ENCODE measurements at places on chromosomes 5 and 9. TPM values are rescaled to one million over a fixed set of nuclear protein-coding genes. Genes with fewer than 3 reads are reported as not detected.

LTC4S gene
- 2.0 TPM for total RNA-seq

SLC4A9 gene
- 0.05 TPM for total RNA-seq

DHX29 gene
- total RNA-seq, result 17.0 TPM

LRRC70 gene
- total RNA-seq, result 0.74 TPM

DRD1 gene
- total RNA-seq, result not detected

HAVCR1 gene
- not detected for total RNA-seq

COL27A1 gene
- total RNA-seq, result 0.10 TPM

DNA sequence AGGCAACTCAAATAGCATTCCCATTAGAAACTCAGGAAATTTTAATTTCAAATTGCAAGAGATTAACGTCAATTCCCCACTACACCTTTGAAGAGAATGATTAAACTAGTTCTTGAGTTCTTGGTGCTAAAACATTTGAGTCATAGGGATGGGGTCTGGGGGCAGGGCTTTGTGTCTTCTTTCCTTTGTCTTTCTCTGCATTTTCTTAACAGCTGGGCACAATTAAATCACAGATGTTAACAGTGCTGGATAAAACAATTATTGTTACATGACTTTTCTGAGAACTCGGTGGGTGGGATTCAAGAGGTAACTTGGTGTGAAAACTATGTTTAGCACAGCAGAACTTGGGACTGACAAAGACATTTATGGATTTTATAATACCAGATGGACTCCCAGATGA lies 351.9 kb upstream of the TNC start:
- H3K36me3 ChIP-seq, result no peaks in the 10 kb centered on the region
- no peaks in the 10 kb centered on the region for H3K27me3 ChIP-seq
- no peak for DNase-seq
- H3K4me3 ChIP-seq, result no peak overlapping the region
- H3K27ac ChIP-seq, result no peak overlapping the region

GRCh38 chr9:105281272-105281671 lies 36.8 kb downstream of the SLC44A1 start:
- no peaks in the 10 kb centered on the region for H3K27me3 ChIP-seq
- H3K36me3 ChIP-seq, result no peaks in the 10 kb centered on the region

GRCh38 chr9:87694236-87694755 lies 31.6 kb upstream of the CTSL start:
- H3K27me3 ChIP-seq, result no peaks in the 10 kb centered on the region
- H3K4me1 ChIP-seq, result no peaks in the 10 kb centered on the region
- peaks cover 15% of the 10 kb centered on the region for H3K36me3 ChIP-seq
- DNase-seq, result no peak
- H3K27ac ChIP-seq, result no peak overlapping the region
- no peak overlapping the region for H3K4me3 ChIP-seq

GRCh38 chr9:107566611-107567061 lies 77.1 kb upstream of the KLF4 start:
- H3K4me3 ChIP-seq, result no peak overlapping the region
- H3K27me3 ChIP-seq, result no peaks in the 10 kb centered on the region
- H3K4me1 ChIP-seq, result no peaks in the 10 kb centered on the region
- H3K36me3 ChIP-seq, result no peaks in the 10 kb centered on the region
- no peak overlapping the region for H3K27ac ChIP-seq
- DNase-seq, result no peak

- no peak overlapping the region for H3K4me3 ChIP-seq
- H3K36me3 ChIP-seq, result no peaks in the 10 kb centered on the region
- no peaks in the 10 kb centered on the region for H3K27me3 ChIP-seq
- no peak for DNase-seq
Observed at GRCh38 chr5:86557920-86558319, 59.8 kb upstream of the COX7C start.

DNA sequence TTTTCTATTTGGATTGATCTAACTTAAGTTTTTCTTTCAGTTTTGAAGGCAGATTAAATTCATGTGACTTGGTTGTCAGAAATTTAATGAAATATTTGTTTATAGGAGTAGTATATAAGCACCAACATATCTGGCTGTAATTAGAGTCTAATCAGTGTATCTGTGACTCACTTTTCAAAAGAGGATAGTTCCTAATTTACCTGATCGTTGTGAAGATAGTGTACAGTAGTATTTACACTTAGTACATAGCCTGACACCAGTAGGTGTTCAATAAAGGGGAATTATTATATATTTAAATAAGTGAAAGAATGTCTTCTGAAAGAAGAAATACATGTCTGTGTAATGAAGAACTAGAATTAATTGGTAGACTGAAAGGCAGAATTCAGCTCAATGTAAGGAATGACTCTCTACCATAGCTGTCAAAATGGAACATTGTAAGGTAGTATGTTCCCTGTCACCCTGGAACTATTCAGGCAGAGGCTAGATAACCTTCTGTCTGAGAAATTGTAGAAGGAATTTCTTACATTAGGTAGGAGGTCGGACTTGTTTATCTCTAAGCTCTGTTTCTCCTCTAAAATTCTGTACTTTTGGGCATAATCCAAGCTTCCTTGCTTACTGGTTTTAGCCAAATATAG lies 8.6 kb downstream of the TGFBR1 start:
- no peak for DNase-seq
- peaks cover 4% of the 10 kb centered on the region for H3K4me1 ChIP-seq
- H3K27me3 ChIP-seq, result no peaks in the 10 kb centered on the region
- no peak overlapping the region for H3K27ac ChIP-seq

GRCh38 chr5:120320626-120321025 lies 143.5 kb upstream of the PRR16 start:
- H3K27ac ChIP-seq, result no peak overlapping the region
- no peak overlapping the region for H3K4me3 ChIP-seq
- no peaks in the 10 kb centered on the region for H3K4me1 ChIP-seq
- no peaks in the 10 kb centered on the region for H3K27me3 ChIP-seq
- DNase-seq, result no peak

- no peak for DNase-seq
- H3K36me3 ChIP-seq, result peaks cover 24% of the 10 kb centered on the region
- H3K27me3 ChIP-seq, result no peaks in the 10 kb centered on the region
- no peaks in the 10 kb centered on the region for H3K4me1 ChIP-seq
- H3K27ac ChIP-seq, result no peak overlapping the region
Observed at GRCh38 chr5:113548396-113548795, 34.9 kb downstream of the YTHDC2 start.

GRCh38 chr5:65808251-65808741 lies 86.3 kb downstream of the NLN start:
- no peaks in the 10 kb centered on the region for H3K36me3 ChIP-seq
- H3K27me3 ChIP-seq, result no peaks in the 10 kb centered on the region
- no peak for DNase-seq
- H3K4me1 ChIP-seq, result no peaks in the 10 kb centered on the region
- no peak overlapping the region for H3K27ac ChIP-seq

- no peaks in the 10 kb centered on the region for H3K4me1 ChIP-seq
- H3K27ac ChIP-seq, result no peak overlapping the region
- H3K27me3 ChIP-seq, result no peaks in the 10 kb centered on the region
- no peak overlapping the region for H3K4me3 ChIP-seq
Observed at GRCh38 chr5:178286226-178287090, 53.9 kb upstream of the PHYKPL start.

GRCh38 chr9:70902171-70902570 lies 219.2 kb downstream of the TRPM3 start:
- DNase-seq, result no peak
- H3K27me3 ChIP-seq, result no peaks in the 10 kb centered on the region
- no peak overlapping the region for H3K27ac ChIP-seq
- H3K36me3 ChIP-seq, result no peaks in the 10 kb centered on the region

DNA sequence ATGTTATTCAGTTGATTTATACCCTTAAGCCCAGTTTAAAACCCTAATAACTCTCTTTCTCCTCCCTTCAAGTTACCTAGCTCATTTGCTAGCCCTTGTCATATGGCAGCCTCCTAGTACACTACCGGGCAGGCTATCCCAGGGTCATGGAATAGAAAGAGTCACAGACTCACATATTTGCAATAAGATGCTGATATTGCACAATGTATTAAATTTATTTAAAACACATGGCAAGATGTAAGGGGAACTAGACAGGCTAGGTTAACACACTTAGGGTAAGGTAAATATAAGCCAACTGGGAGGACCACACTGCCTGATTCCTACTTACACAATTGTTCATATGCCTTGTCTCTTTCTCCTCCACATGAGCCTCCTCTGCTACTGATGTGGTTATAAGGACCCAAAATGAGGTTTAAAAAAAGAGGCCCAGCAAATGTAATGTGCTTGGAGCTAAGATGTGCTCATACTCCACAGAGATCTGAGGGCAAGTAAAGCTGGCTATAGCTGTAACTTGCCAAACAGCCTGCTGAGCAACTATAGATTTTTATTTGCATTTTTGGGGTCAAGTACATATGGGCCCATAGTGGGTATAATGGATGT lies 130.0 kb downstream of the ENC1 start:
- no peaks in the 10 kb centered on the region for H3K4me1 ChIP-seq
- no peaks in the 10 kb centered on the region for H3K36me3 ChIP-seq
- H3K27ac ChIP-seq, result no peak overlapping the region

- peaks cover 28% of the 10 kb centered on the region for H3K27me3 ChIP-seq
- H3K4me1 ChIP-seq, result peaks cover 2% of the 10 kb centered on the region
- H3K4me3 ChIP-seq, result no peak overlapping the region
Observed at GRCh38 chr9:34591917-34592866, 2.7 kb upstream of the CNTFR start.

DNA sequence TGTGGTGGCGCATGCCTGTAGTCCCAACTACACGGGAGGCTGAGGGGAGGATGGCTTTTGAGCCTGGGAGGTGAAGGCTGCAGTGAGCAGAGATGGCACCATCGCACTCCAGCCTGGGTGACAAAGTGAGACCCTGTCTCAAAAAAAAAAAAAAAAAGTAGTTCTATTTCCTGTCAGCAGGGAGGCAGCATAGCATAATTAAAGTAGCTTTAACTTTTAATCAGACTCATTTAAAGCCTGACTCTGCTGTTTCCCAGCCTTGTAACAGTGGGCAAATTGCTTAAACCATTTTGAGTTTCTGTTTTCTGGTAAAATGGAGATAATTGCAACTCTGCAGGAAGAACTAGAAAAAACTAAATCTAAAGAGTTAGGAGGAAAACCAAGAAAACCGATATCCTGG lies 31.2 kb downstream of the CNOT6 start:
- H3K4me1 ChIP-seq, result peaks cover 20% of the 10 kb centered on the region
- no peak for DNase-seq
- H3K27ac ChIP-seq, result no peak overlapping the region
- H3K36me3 ChIP-seq, result no peaks in the 10 kb centered on the region
- no peaks in the 10 kb centered on the region for H3K27me3 ChIP-seq
- no peak overlapping the region for H3K4me3 ChIP-seq

GRCh38 chr5:80154749-80155148 lies 101.1 kb downstream of the SERINC5 start:
- H3K27ac ChIP-seq, result no peak overlapping the region
- no peaks in the 10 kb centered on the region for H3K36me3 ChIP-seq
- no peak for DNase-seq
- H3K4me1 ChIP-seq, result no peaks in the 10 kb centered on the region

DNA sequence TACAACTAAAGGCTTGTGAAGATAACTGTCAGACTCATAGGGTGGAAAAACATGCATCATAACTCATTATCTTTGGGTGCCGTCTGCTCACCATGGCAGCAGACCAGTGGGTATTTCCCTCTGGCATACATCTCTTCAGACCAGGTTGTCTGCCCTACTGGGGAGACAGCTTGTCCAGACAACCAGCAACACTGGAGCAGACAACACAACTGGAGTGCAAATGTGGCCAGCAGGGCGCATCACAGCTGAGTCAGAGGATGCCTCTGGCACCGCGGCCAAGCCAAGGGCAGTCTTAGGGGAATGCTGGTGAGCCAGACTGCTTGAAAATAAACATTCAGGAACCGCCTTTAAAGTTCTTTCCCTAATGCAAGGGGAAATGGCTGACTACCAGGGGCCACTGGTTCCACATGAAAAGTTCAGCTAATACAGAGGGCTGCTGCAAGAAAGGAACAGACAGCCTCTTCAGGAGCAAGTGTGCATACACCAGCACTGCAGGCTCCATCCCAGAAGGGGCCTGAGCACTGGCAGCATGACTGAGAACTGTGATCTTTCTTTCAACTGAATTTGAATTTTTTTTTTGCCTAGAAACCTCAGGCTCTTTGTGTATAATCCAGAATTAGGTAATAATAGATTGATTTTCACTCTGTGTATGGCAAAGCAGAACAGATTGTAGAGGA lies 77.3 kb downstream of the MAMDC2 start:
- no peaks in the 10 kb centered on the region for H3K36me3 ChIP-seq
- H3K4me1 ChIP-seq, result no peaks in the 10 kb centered on the region
- no peak for DNase-seq
- no peak overlapping the region for H3K4me3 ChIP-seq
- H3K27ac ChIP-seq, result no peak overlapping the region

- no peak for DNase-seq
- H3K4me1 ChIP-seq, result no peaks in the 10 kb centered on the region
Observed at GRCh38 chr5:35354751-35355150, 124.5 kb upstream of the PRLR start.

- H3K4me3 ChIP-seq, result no peak overlapping the region
- DNase-seq, result no peak
- H3K4me1 ChIP-seq, result no peaks in the 10 kb centered on the region
Observed at GRCh38 chr9:69469136-69469535, 144.1 kb downstream of the ENTREP1 start.

- H3K4me1 ChIP-seq, result no peaks in the 10 kb centered on the region
- H3K36me3 ChIP-seq, result no peaks in the 10 kb centered on the region
- no peak overlapping the region for H3K27ac ChIP-seq
- no peak for DNase-seq
Observed at GRCh38 chr5:125668884-125669283, 754.3 kb upstream of the GRAMD2B start.

DNA sequence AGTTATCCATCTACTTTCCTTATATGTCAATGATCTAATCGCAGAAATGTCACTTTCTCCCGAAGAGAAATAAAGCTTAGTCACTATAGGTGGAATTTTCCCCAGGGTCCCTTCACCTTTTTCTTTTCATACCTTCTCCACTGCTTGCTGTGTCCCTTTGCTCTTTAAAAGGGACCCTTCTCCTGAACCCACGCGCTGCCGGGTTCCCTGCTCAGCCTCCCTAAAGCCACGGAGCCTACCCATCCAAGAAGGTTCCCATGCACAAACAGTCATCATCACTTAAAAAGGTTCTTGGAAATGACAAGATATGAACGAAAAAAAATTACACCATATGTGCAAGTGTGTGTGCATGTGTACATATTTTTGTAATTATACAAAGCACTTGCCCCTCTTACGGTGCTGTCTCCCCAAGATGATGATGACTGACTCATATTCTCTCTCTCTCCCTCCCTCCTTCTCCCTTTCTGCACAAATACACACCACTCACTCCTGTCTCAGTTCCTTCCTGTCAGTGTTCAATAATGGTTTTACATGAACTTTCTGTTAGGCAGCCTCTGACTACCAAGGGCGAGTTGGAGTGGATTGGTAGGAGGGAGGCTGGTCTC lies 1.5 kb upstream of the PTPRD start:
- peaks cover 5% of the 10 kb centered on the region for H3K27me3 ChIP-seq
- no peak overlapping the region for H3K4me3 ChIP-seq
- H3K36me3 ChIP-seq, result no peaks in the 10 kb centered on the region
- DNase-seq, result no peak
- no peak overlapping the region for H3K27ac ChIP-seq

All from GM12878 (cell line).